ENCODE measurements at places on chromosomes 3 and 15.

- DNase-seq: no peak
Observed at GRCh38 chr3:182007441-182007840, 295.7 kb downstream of the SOX2 start.

DNA sequence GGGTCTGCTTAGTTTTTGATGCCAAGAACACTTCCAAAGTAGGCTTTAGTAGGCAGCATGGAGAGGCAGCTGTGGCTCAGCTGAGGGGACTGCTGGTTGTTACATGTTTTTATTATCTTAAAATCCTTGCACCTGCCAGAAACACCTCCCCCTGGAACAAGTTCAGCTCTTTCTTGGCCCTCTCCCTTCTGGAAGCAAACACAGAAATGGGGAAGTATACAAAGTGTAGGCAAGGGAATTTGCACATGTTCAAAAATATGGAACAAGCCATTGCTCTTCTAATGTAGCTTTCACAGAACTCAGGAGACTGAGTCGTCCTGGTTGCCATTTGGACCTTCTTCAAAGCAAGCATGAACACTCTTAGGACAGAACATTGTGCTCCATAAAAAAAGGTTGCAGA, 169.1 kb upstream of the SEMA6D start:
- DNase-seq: no peak

- DNase-seq: no peak
Observed at GRCh38 chr15:31390029-31390428, 63.4 kb downstream of the KLF13 start.

DNA sequence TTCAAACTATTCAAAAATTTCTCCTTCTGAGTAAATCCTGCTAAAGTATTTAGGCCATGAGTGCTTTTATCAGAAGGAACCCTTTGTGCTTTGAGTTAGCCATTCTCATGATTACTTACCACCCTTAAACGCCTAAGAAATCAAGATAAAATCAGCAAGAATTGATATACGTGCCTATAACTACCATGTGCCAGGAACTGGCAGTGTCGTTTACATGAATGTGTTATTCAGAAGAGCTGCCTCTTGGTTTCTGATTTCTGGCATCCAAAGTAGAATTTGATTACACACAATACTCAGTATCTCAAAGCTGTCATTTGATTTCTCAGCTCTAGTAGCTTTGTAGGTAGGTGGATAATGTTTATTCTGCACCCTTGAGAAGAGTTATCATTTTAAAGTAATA, 351.3 kb upstream of the CCDC54 start:
- no peak for DNase-seq

DNA sequence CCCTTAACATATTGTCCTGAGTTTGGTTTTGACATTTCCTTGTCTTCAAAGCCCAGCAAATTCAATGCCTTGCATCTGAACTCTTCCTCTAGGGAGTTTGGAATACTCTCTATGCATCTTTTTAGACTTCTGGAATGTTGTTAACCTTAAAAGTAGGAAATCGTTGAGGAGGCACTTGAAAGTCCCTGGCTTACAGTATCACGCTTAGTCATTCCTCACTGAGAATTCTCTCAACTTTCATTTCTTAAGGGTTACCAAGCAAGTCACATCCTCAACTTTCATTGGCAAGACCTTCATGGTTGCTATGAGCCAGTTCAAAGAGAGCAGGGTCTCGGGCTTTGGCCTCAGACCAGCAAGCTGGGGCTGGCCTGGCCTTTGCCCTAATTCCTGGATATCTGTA, 89.9 kb downstream of the ASB7 start:
- DNase-seq: no peak

DNA sequence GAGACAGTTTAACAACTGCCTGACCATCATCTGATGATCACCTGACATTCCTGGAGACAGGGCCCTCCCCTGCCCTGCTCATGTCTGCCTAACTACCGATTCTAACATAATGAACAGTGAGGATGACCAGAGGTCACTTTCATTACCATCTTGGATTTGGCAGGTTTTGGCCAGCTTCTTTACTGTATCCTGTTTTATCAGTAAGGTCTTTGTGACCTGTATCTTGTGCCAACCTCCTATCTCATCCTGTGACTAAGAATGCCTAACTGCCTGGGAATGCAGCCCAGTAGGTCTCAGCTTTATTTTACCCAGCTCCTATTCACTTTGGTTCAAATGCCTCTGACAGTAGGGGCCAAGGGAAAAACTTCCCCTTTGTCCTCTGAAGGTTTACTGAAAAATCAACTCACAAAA, 40.2 kb downstream of the METTL6 start:
- no peak for DNase-seq

- no peak for DNase-seq
Observed at GRCh38 chr3:35857004-35857403, 217.7 kb downstream of the ARPP21 start.

- no peak for DNase-seq
Observed at GRCh38 chr3:180612364-180612763, 10.4 kb downstream of the TTC14 start.

GRCh38 chr3:63934041-63934866, 22.1 kb upstream of the SCAANT1 start:
- peak; percentile 16 for DNase-seq

GRCh38 chr3:128321418-128321817, 145.3 kb downstream of the DNAJB8 start:
- DNase-seq: no peak

DNA sequence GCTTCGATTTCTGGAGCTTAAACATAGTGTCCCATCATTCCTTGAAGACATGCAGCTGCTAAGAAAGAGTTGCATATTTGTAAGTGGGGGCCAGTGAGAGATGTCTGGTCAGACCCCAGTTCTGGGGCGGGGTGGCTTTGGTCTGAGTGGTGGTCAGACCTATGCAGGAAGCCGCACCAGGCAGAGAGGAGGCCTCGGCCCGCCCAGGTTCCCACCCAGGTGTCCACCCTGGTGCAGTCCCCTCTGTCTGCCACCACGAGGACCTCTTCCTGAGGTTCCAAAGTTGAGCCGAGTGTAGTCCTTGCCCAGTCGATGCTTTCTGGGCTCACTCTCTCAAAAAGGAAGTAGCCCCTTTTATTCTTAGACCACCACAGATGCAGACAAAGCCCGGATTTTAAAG, 122.6 kb upstream of the DLG1 start:
- no peak for DNase-seq

GRCh38 chr15:56533731-56534403, 68.9 kb upstream of the MNS1 start:
- DNase-seq: no peak

DNA sequence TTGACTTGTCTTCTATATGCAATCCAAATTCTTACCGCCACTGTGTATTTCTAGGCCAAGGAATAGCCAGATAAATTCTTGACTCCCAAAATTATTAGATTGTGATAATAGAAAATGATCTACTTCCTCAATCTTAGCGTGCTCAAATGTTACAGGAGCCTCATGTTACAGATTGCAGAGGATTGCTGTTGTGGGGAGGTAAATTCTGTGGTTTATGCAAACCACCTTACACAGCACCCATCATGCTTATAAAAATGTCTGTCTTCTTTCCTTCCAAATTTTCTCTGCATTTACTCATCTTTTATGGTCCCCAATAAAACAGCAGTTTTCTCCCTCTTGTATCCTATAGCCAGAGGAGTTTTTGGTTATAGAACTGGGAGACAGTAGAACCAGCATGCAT, 420.2 kb upstream of the ROBO1 start:
- no peak for DNase-seq

GRCh38 chr3:117820658-117821299, 1111.2 kb downstream of the TUSC7 start:
- no peak for DNase-seq

- DNase-seq: no peak
Observed at GRCh38 chr3:110816008-110816407, 255.6 kb upstream of the NECTIN3 start.

GRCh38 chr15:79208179-79208578, 74.3 kb upstream of the ANKRD34C start:
- no peak for DNase-seq

- peak; percentile 49 for DNase-seq
Observed at GRCh38 chr15:98938105-98938417, 69.5 kb downstream of the PGPEP1L start.

GRCh38 chr3:129699199-129699598, 92.7 kb upstream of the PLXND1 start:
- no peak for DNase-seq

GRCh38 chr3:29181149-29181780, 99.6 kb upstream of the RBMS3 start:
- DNase-seq: no peak

- no peak for DNase-seq
Observed at GRCh38 chr15:76253691-76254473, 57.4 kb downstream of the ETFA start.

DNA sequence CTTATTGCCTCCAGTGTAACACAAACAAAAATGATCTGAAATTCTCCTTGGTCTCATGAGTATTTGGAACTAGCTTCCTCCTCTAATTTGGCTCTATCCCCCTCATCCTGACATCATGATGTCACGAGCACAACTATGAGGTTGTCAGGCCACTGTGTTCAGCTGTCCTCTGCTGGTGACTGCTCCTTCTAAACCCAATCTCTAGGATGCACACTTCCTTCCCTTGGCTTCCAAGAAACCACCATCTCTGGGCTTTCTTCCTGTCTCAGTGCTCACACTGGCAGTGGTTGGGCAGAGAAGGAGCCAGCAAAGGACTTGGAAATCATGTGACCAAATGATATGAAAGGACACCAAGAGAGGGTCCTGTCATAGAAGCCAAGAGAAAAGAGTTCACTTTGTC, 30.7 kb upstream of the EIF1B start:
- DNase-seq: no peak

DNA sequence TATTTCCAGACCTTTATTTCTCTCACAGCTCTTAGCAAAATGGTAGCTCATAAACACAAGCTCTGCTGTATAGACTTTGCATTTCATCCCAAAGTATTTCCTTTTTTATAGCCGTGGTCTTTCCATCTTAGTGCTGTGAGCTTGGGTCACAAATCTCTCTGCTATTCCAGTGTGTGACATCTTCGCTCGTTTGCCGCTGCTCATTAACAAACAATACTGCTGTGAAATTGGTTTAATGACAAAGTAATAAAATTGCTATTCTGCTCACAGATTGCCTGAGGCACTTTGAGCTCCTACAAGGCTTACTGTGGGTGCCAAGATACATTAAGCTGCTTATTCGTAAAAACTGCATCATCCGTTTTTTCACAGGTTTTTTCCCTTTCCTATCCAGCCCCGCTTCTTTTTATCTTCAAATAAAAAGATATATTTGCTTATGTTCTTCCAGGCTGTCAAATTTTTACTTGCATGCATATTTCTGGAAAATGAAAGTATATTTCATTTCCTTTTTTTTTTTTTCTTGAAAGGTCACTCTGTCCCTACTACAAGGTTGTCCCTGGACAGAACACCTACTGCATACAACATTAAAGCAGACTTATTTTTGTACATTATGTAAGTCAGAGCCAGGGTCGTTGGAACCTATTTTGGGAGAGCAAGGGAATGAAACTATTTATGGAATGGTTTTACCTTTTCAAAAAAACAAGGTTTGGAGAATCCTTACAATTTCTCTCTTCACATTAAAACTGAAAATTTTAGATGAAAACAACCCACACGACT, 174.5 kb downstream of the MEIS2 start:
- no peak for DNase-seq

DNA sequence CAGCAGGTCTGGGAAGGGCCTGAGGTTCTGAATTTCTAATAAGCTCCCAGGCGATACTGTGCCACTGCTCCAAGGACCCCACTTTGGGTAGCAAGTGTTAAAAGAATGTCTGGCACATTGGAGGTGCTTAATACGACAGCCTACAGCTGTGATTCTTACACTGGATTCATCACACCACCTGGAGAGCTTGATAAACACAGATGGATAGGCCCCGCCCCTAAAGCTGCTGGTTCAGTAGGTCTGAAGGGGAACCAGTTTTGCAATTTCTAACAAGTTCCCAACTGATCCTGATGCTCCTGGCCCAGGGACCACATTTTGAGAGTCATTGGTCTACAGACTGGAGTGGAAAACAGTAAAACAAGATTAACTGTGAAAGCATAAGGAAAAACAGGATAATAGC, 124.8 kb upstream of the ST8SIA2 start:
- no peak for DNase-seq

DNA sequence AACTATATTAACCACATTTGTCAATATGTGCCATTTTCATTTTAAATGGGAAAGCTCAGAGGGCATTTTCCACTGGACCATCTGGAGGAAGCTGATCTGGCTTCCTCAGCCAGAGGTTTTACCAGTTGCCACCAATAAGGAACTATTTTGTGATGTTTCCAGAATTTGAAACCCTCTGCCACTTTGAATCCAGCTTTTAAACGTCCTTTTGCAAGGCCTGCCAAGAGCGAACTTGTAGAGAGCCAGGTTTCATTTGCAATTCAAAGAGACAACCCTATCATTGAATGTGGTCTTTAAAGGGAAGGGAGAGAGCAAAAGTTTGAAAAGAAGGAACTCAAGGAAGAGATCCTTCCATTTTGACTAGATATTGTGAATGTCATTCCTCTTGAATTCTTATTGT, 123.3 kb upstream of the CHL1 start:
- no peak for DNase-seq

- no peak for DNase-seq
Observed at GRCh38 chr3:118932822-118933558, 101.7 kb downstream of the IGSF11 start.

DNA sequence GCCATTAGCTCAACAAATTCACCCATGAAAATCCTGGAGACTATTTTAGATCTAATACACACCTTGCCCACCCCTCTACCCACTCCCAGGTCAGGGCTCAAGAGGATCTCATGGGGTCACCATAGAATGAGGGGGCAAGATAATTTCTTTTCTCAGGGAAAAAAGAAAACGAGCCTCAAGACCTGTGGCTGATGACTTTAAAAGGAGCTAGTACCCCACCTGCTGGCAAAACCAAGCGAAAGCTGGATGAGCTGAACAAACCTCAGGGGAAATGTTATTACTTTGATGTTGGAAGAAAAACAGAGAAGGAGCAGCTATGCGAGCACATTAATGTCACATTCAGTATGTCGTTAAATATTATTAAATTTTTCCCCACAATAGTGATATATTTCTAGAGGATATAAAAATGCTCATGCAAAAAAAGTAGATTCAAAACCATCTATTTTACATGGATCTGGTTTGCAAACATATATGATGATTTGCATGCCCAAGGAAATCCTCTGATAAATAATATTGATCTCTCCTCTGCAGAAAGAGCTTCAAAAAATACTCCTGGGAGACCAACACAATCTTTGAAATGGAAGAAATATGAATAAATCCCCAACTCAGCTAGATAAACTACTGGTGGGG, 37.7 kb downstream of the PLD1 start:
- no peak for DNase-seq

- no peak for DNase-seq
Observed at GRCh38 chr3:129238945-129239705, 10.3 kb upstream of the COPG1 start.

- no peak for DNase-seq
Observed at GRCh38 chr15:65059369-65059750, 8.4 kb downstream of the RASL12 start.

- DNase-seq: no peak
Observed at GRCh38 chr15:41891946-41892345, 1.9 kb downstream of the SPTBN5 start.

- no peak for DNase-seq
Observed at GRCh38 chr3:127962937-127963336, 47.9 kb downstream of the KBTBD12 start.
